ENCODE measurements at places on chromosomes 6 and 20. TPM values are rescaled to one million over a fixed set of nuclear protein-coding genes. Genes with fewer than 3 reads are reported as not detected.

AIG1 gene
- total RNA-seq, result 20.0 TPM

GRCh38 chr6:100144991-100145390 lies 151.0 kb upstream of the MCHR2 start:
- H3K4me1 ChIP-seq, result no peaks in the 10 kb centered on the region
- peaks cover 1% of the 10 kb centered on the region for H3K27me3 ChIP-seq
- no peaks in the 10 kb centered on the region for H3K36me3 ChIP-seq
- no peak overlapping the region for H3K4me3 ChIP-seq
- no peak overlapping the region for H3K27ac ChIP-seq

GRCh38 chr6:161261325-161261724 lies 12.5 kb downstream of the AGPAT4 start:
- no peaks in the 10 kb centered on the region for H3K4me1 ChIP-seq
- no peak overlapping the region for H3K27ac ChIP-seq
- H3K27me3 ChIP-seq, result no peaks in the 10 kb centered on the region
- no peaks in the 10 kb centered on the region for H3K36me3 ChIP-seq
- no peak overlapping the region for H3K4me3 ChIP-seq

DNA sequence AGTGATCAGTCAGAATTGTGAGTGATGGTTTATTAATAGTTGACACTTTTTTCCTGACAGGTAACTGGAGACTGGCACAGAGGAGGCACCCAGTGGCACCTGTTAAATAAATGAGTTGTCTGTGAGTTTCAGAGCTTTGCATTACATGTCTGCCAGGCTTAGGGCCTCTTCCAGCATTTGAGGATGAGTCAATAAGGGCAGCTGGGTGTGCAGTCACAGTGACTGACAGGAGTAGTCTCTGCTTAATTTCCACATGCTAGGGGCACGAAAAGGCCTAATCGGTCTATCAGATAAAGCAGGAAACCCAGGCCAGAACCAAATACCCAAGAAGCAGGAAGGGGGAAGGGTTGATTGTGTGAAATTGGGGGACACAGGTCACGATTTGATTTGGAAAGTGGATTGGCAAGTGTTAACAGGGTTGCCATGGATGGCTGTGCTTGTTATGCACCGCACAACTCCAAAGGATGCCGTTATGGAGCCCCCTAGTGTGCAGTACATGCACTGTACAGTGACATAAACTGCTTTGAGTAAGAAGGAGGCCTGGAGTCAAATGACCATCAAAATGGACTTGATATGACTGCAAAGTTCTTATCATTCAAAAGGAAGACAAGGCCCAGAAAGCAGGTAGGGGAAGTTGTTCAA lies 111.9 kb upstream of the GGTLC1 start:
- peaks cover 2% of the 10 kb centered on the region for H3K27me3 ChIP-seq
- no peaks in the 10 kb centered on the region for H3K36me3 ChIP-seq
- H3K27ac ChIP-seq, result peak overlapping the region; percentile 60
- DNase-seq, result peak; percentile 77
- no peak overlapping the region for H3K4me3 ChIP-seq

DNA sequence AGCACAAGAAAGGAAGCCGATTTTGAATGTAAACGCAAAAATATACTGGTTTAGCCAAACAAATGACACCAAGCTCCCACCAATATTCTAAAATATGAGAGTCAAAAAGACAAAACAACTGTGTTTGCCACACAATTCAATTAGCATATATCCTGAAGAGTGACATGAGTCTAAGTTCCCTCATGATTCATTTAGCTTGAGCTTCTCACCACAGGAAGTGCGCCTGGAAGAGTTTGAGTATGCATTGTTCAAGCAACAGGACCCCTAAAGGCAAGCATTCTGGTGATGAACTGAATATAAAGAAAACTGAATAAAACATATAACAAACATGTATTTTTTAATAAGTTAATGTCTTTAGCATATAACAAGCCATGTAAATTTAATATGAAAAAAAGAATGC lies 115.2 kb upstream of the RUNX2 start:
- no peak overlapping the region for H3K27ac ChIP-seq
- no peak for DNase-seq
- no peaks in the 10 kb centered on the region for H3K27me3 ChIP-seq
- peaks cover 31% of the 10 kb centered on the region for H3K36me3 ChIP-seq
- peaks cover 23% of the 10 kb centered on the region for H3K4me1 ChIP-seq

GRCh38 chr6:122749451-122750050 lies 30.0 kb upstream of the FABP7 start:
- H3K4me3 ChIP-seq, result no peak overlapping the region
- H3K4me1 ChIP-seq, result peaks cover 35% of the 10 kb centered on the region
- H3K27ac ChIP-seq, result no peak overlapping the region
- no peaks in the 10 kb centered on the region for H3K27me3 ChIP-seq
- no peaks in the 10 kb centered on the region for H3K36me3 ChIP-seq

GRCh38 chr20:53941680-53942471 lies 128.5 kb downstream of the BCAS1 start:
- H3K27ac ChIP-seq, result no peak overlapping the region
- H3K4me3 ChIP-seq, result no peak overlapping the region
- H3K4me1 ChIP-seq, result peaks cover 31% of the 10 kb centered on the region
- no peaks in the 10 kb centered on the region for H3K27me3 ChIP-seq
- no peak for DNase-seq

Data from activated CD8-positive, alpha-beta T cell treated with anti-CD3 and anti-CD28 coated beads for 36 hours (primary cell).